DND-41 (cell line): ENCODE measurements at places on chromosomes 5 and 9.
A peak's percentile ranks its signal among the peaks of the same experiment; 100 is the strongest.

GRCh38 chr5:78004559-78004958 lies 228.4 kb upstream of the TBCA start:
- no peak for DNase-seq
- no peak overlapping the region for H3K27ac ChIP-seq
- no peaks in the 10 kb centered on the region for H3K4me1 ChIP-seq
- H3K36me3 ChIP-seq = peaks cover 15% of the 10 kb centered on the region
- no peak overlapping the region for H3K4me3 ChIP-seq

GRCh38 chr5:95643152-95643551 lies 3.4 kb upstream of the RFESD start:
- DNase-seq = no peak
- peaks cover 35% of the 10 kb centered on the region for H3K4me1 ChIP-seq
- H3K27ac ChIP-seq = no peak overlapping the region
- no peaks in the 10 kb centered on the region for H3K36me3 ChIP-seq
- no peak overlapping the region for H3K4me3 ChIP-seq

GRCh38 chr9:113375057-113376023 lies 1.4 kb downstream of the HDHD3 start:
- peak overlapping the region; percentile 39 for H3K4me3 ChIP-seq
- peaks cover 18% of the 10 kb centered on the region for H3K36me3 ChIP-seq
- DNase-seq = no peak
- no peak overlapping the region for H3K27ac ChIP-seq
- H3K4me1 ChIP-seq = peaks cover 19% of the 10 kb centered on the region

- no peak overlapping the region for H3K4me3 ChIP-seq
- DNase-seq = no peak
- H3K27me3 ChIP-seq = no peaks in the 10 kb centered on the region
These were observed 737.7 kb downstream of the TLE1 start for GRCh38 chr9:80951675-80952074.

GRCh38 chr5:177412603-177413233 lies 3.4 kb upstream of the F12 start:
- no peak overlapping the region for H3K4me3 ChIP-seq
- no peaks in the 10 kb centered on the region for H3K36me3 ChIP-seq
- no peak for DNase-seq
- H3K27ac ChIP-seq = no peak overlapping the region
- no peaks in the 10 kb centered on the region for H3K27me3 ChIP-seq
- H3K4me1 ChIP-seq = peaks cover 3% of the 10 kb centered on the region; the same call in 1 of the 2 replicates

DNA sequence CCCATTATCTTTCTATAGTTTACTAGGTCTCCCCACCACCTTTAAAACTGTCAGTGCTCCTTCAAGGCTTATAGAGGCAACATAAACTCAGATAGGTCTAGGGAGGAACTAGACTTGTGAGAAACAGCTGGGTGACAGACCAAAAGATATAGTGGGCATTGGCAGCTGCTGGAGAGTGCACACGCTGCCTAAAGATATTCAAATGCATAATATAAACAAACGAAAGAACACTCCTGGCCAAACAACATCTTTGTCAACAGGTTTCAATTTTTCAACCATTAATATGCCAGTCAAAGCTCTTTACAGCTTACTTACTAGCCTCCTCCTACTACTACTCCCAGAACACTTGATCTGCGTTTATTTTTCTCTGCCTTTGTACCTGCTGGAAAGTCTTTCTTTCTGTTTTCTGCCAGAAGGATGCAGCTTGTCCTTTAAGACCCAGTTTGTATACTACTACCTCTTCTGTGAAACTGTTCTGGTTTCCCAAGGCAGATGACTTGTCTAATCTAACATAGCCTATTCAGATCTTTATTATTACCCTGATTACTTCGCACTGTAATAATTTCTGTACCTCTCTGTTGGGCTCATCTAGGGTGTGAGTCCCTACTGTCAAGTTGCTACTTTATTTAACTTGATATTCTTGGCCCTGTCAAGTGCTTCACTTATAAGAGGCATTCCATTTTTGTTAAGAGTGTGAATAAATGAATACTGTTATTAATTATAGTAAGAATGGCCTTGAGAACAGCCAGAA lies 14.3 kb downstream of the KDM3B start:
- peaks cover under 1% of the 10 kb centered on the region; the same call in 1 of the 2 replicates for H3K36me3 ChIP-seq
- H3K27me3 ChIP-seq = no peaks in the 10 kb centered on the region
- H3K4me1 ChIP-seq = no peaks in the 10 kb centered on the region
- DNase-seq = no peak
- H3K27ac ChIP-seq = no peak overlapping the region

- H3K4me3 ChIP-seq = no peak overlapping the region
- no peak overlapping the region for H3K27ac ChIP-seq
- no peaks in the 10 kb centered on the region for H3K27me3 ChIP-seq
- no peaks in the 10 kb centered on the region for H3K36me3 ChIP-seq
- peaks cover 30% of the 10 kb centered on the region for H3K4me1 ChIP-seq
These were observed 18.6 kb upstream of the GLRX start for GRCh38 chr5:95840956-95841705.

DNA sequence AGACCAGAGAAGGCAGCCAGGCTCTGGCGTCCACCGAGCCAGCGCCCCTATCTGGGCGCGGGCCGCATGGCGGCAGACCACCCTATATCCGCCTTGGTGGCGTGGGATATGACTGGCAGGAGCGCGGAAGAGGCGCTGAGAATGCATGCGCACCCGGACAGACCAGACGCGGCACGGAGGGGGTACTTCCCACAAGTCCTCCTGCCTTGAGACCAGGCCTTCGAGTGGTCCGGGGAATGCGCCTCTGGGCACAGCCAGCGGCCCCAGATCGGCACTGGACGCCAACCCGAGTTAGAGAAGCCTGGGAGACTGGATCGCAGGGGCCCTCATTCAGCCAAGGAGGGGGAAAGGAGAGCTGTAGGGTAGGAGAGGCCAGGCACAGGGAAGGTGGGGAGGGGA lies 2.5 kb upstream of the LMX1B start:
- no peaks in the 10 kb centered on the region for H3K27me3 ChIP-seq
- no peaks in the 10 kb centered on the region for H3K4me1 ChIP-seq
- no peak for DNase-seq
- no peaks in the 10 kb centered on the region for H3K36me3 ChIP-seq
- no peak overlapping the region for H3K4me3 ChIP-seq
- H3K27ac ChIP-seq = no peak overlapping the region

DNA sequence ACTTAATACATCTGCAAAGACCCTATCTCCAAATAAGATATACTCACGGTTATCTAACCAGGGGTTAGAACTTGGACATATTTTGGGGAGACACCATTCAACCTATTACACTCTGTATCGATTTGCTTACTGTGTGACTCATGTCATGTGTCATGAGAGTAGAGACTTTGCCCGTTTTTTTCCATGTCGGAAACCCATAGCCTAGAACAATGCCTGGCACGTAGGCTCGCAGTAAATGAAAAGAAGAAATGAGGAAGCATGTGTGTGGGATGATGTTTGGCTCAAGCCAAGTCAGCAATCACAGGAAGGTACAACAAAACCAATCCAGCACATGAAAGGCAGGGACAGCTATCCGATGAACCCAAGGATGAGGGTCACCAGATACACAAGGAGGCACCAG lies 94.6 kb upstream of the DNAH5 start:
- no peaks in the 10 kb centered on the region for H3K4me1 ChIP-seq
- no peak overlapping the region for H3K27ac ChIP-seq
- DNase-seq = no peak
- H3K27me3 ChIP-seq = no peaks in the 10 kb centered on the region
- H3K4me3 ChIP-seq = no peak overlapping the region
- H3K36me3 ChIP-seq = no peaks in the 10 kb centered on the region

DNA sequence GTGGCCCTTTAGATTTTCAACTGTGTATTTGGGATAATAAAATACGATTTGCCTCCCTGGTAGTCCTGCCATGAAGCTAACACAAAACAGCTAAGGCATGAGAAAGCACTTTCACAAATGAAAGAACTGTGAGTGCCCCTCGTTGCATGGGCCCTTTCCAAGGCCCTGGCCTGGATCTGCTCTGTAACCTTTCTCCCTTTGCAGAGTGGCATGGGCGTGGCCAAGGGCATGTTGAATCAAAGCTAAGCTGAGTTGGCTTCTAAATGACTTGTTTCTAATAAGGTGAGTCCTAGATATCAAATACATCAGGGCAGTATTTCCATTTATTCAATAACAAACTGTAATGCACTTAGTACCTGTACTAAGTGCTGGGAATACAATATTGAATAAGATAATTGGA lies 78.7 kb upstream of the PTPN3 start:
- no peaks in the 10 kb centered on the region for H3K27me3 ChIP-seq
- H3K36me3 ChIP-seq = no peaks in the 10 kb centered on the region
- H3K4me3 ChIP-seq = no peak overlapping the region
- no peak overlapping the region for H3K27ac ChIP-seq

DNA sequence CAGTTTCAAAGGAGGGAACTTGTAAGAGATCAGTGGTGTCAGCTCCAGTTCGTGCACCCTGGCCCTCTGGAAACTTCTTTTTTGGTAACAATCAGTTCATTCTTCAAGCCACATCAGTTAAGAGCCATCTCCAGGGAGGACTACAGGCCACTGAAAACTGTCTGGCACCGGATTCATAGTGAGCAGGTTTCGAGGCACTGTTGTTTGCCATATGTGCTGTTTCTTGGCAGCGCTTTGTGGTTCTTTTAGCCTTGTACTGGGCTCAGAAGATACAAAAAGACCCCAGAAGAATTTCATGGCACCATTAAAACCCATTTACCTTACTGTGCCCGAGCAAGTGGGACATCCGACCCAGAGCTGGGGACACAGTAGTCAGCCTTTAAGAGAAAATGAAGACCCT lies 68.5 kb downstream of the OTULIN start:
- no peak for DNase-seq
- H3K27me3 ChIP-seq = no peaks in the 10 kb centered on the region
- H3K36me3 ChIP-seq = peaks cover 47% of the 10 kb centered on the region
- H3K27ac ChIP-seq = no peak overlapping the region
- H3K4me3 ChIP-seq = no peak overlapping the region
- no peaks in the 10 kb centered on the region for H3K4me1 ChIP-seq

DNA sequence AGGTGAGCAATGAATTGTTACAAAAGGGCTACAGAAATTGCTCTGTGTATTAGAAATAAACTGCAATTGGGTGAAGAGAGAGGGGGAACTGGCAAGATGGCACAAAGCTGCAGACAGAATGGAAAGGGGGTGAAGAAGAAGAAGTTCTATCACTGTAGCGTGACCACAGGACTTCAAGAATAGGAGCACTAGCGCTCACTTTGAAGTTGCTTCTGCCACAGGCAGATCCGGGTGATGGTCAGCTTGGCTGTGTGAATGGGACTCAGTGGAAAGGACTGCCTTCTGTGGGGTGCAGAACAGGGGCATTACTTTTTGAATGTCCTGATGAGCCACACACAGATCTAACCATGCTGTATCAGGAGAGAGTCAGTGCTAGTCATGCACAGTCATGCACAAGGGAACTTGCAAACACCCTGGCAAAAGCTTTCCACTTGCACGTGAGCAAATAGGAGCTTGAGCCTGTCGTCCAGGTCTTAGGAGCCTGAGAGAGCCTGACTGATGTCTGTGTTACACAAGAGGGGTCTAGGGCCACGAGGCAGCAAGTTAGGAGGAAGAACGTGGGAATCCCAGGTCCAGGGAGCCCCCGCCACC lies 16.3 kb downstream of the IL5 start:
- no peak overlapping the region for H3K4me3 ChIP-seq
- no peaks in the 10 kb centered on the region for H3K36me3 ChIP-seq
- H3K27me3 ChIP-seq = no peaks in the 10 kb centered on the region
- no peaks in the 10 kb centered on the region for H3K4me1 ChIP-seq

GRCh38 chr5:142100307-142100706 lies 8.3 kb upstream of the NDFIP1 start:
- DNase-seq = no peak
- no peaks in the 10 kb centered on the region for H3K27me3 ChIP-seq
- no peaks in the 10 kb centered on the region for H3K36me3 ChIP-seq
- no peak overlapping the region for H3K27ac ChIP-seq

- no peak overlapping the region for H3K4me3 ChIP-seq
- H3K36me3 ChIP-seq = no peaks in the 10 kb centered on the region
- H3K27me3 ChIP-seq = no peaks in the 10 kb centered on the region
- DNase-seq = no peak
- no peaks in the 10 kb centered on the region for H3K4me1 ChIP-seq
These were observed 16.6 kb upstream of the CAVIN4 start for GRCh38 chr9:100561256-100561655.

GRCh38 chr5:156479849-156480248 lies 152.9 kb downstream of the SGCD start:
- H3K4me3 ChIP-seq = no peak overlapping the region
- peak; percentile 66 for DNase-seq
- peaks cover 9% of the 10 kb centered on the region; the same call in 1 of the 2 replicates for H3K4me1 ChIP-seq
- no peaks in the 10 kb centered on the region for H3K36me3 ChIP-seq

DNA sequence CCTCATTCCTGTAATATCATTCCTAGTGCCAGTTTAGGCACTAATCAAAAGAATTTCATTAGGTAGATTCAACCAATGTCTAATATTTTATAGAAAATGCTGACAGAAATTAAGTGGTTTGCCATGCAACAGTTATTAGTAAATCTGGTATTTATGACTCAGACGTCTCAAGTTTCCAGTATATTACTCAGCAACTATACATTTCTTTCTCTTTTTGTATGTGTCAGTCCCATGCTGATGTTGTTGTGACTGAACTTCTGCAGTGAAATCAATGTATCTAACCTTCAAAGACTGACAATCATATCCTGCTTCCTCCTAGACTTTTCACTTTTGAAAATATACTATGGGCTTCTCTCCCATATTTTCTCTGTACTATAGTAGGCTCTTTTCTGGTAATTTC lies 822.5 kb downstream of the NR2F1-AS1 start:
- DNase-seq = no peak
- H3K4me1 ChIP-seq = no peaks in the 10 kb centered on the region
- H3K27ac ChIP-seq = no peak overlapping the region
- no peaks in the 10 kb centered on the region for H3K36me3 ChIP-seq

DNA sequence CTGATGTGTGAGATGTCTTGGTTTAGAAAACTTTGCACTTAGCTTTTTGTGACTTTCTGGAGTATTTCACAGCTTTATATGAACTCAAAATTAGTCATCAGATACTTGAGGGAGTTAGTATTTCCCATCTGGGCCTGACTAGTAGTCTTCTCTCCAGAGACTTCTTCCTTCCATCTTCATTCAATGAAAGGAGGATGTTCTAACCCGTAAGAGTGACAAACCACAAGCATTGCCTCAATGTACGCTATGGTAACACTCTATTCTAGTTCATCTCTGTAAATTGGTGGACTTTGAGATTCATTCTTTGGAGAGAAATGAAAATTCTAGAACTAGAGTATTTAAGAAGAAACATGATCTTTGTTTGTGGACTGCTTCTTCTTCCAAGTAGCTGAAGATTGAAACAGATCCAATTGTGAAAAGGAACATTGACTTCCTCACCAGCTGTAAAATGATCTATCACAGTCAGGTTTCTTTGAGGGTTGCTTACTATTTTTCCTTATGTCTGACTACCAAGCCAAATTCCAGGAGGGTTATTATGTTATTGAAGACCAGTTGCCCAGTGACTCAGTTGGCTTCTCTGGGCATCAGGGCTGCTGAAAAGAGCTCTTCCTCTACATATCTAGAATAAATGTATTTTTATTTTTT lies 157.6 kb downstream of the SLC12A2 start:
- no peaks in the 10 kb centered on the region for H3K4me1 ChIP-seq
- no peaks in the 10 kb centered on the region for H3K36me3 ChIP-seq
- no peaks in the 10 kb centered on the region for H3K27me3 ChIP-seq
- no peak for DNase-seq
- no peak overlapping the region for H3K27ac ChIP-seq

GRCh38 chr5:77669677-77670076 lies 31.2 kb upstream of the OTP start:
- no peak for DNase-seq
- H3K36me3 ChIP-seq = no peaks in the 10 kb centered on the region
- H3K4me1 ChIP-seq = no peaks in the 10 kb centered on the region
- H3K27me3 ChIP-seq = peaks cover 6% of the 10 kb centered on the region
- H3K27ac ChIP-seq = no peak overlapping the region
